ENCODE measurements at places on chromosomes 2 and 18.

DNA sequence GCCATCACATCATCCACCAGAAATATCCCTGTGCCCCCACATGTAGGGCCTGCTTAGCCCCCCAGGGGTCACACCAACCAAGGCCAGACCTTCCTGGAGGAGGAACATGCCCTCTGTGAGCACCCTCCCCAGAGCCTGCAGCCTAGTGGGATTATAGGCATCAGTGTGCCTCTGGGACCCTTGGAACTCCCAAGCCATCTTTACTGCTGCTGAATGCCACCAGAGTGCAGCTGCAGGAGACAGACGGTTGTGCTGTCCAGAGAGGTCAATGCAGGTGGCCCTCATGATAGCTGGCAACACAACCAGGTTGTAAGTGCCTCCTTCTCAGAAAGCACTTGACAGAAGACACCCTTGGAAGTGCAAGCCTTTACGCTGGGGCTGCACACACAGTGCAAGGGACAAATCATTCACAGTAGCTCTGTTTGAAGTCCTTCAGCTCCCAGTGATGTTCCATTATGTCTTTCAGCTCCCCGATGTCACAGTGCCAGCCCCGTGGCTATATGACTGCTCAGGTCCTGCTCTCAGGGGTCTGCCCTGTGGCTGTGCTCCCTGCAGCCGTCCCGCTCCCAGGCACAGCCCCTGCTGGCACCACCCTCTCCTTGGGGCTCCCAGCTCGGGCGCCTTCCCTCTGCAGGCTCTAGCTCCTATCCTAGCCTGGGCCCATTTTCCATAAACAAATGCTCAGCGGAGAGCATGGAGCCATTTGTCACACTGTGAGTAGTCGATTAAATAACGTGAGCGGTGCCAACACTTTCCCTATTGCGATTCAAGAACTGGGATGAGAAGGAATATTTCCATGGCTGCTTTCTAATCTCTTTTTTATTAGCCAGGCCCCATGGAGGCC lies 65.1 kb downstream of the EDAR start:
- no peak for DNase-seq

DNA sequence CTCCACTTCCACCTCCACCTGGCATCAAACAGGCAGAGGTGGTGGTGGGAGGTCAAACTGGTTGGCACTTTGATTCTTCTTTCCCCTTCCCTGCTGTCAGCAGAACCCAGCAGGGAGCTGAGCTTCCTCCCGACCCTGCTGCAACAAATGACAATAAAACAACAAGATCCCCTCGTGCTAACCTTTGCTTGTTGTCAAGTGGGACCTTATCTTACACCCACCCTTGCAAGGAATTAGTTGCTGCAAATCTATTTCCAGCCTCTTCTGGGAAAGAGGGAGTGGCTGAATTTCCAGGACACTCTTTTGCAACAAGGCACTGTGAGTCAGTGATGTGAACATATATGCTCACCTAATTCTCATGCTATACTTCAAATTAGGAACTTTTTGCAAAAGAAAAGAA lies 655.1 kb downstream of the DSC3 start:
- no peak for DNase-seq

- DNase-seq = no peak
These were observed 61.7 kb upstream of the EPC2 start for GRCh38 chr2:148582679-148583511.

DNA sequence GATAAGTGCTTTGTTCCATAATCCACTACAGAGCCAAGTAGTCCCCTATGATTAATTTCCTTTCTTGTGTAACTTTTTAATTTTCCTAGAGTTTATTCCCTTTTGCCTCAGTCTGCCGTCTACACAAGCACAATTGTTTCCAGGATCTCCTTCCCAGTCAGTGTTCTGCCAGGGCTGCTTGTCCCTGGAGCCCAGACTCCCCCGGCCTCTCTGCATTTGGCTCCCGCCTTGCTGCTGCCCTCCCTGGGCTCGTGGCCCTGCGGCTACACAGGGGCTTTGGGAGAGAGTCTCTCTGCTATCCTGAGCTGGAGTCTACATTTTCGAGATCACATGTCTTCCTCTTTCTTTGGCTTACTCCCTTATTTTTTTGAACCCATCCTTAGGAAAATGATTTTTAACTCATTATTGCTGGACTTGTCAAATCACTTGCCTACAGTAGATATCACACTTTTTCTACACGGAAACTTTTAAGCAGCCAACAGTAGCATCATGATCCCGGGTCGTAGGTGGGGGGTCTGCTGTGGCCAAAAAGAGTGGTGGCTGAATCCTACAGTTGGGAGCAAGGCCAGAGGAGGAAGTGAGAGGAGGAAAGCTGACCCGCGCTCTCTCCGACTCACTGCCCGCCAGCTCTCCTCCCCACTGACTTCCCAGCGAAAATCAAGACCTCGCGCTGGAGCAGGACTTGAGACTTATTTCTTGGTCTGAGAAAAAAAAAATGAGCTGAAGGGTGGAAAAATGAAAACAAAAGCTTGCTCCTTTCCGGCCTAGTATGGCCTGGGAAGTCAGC lies 9.4 kb downstream of the FBLN7 start:
- DNase-seq = no peak

- DNase-seq = peak; percentile 12
These were observed 118.0 kb upstream of the MSTN start for GRCh38 chr2:190180313-190181122.

DNA sequence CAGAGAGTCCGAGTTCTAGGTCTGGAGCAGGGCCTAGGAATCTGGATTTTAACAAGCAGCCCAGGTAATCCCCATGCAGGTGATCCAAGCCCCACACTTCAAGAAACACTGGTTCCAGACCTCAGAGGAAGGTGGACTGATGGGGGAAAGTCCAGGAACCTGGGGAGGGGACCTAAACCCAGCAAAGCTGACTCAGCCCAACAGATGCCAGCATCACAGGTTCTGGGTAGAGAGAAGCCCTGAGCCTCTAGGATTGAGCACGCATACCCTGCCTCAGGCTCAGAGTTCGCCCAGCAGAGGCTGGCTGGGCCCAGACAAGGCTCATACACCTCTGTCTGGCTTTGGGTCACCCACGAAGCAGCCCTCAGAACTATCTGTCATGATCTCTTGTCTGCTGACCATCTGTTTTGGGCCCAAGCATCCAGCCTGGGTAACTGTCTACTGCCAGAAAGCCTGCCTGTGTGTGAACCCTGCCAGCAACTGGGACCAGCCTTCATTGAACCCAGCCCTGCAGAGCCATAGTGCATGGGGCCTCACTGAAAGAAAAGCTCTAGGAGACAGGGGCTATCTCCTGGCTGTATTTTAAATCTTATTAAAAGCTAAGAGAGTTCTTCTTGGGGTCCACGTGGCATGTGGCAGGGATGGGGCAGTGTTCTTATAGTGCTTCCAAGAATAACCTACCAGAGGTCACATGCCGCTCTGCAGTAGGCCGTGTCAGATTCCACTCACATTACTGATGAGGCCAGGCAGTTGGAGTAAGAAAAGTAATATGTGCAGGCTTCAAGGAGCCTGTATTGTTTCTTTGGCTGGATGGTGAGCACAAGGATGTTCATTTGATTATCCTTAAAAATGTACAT lies 7.4 kb downstream of the TMEM127 start:
- no peak for DNase-seq

DNA sequence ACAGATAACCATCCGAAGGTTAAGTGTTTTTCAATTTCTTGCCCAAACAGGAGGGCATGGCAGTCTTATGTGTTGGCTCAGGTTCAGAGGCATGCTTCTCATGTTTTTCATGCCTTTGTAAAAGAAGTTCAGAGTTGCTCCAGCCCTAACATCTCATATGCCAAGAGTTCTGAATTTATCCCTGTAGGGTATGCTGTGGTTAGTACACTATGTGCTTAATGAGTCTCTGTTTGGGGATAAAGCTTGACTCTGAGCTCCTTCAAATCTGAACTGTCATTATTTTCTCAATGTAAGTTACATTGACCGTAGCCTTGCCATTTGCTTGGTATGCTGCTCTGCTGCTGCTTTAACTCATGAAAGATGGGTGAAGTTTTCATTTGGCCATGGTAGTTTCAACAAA lies 67.9 kb upstream of the PNPT1 start:
- no peak for DNase-seq

- DNase-seq = no peak
These were observed 74.5 kb downstream of the PIEZO2 start for GRCh38 chr18:11074889-11075288.

DNA sequence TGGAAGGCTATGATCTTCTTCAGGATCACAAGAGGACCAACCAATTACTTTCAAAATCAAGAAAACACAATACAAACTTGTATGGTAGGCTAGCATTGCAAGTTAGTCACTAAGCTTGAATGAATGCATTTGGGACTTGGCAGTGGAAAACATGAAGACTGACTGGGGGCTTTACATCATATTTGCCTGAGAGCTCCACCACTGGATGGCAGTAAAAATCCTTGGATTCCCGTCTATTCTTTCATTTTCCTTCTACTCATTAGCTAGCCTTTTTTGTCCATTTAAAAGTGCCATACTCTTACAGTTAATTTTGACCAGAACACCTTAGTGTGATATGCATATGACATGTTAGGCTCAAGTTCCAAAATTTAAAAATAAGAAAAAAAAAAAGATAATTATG lies 63.5 kb upstream of the RASGRP3 start:
- DNase-seq = no peak

DNA sequence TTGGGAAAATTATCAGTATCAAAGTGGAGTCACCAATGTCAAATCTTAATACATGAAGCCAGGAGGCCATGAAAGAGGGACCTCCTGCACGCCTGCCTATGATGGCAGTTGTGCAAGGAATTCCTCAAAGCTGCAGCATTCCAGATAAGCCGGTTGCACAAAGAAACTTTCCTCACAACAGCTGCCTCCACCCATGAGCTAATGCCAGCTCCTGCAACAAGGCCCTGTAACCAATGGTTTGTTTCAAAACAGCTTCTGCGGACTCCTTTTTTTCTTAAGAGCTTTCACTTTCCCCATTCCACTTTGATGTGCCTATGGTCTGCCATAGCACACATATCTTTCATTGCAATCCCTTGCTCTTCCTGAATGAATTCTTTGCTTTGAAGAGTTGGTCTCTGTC lies 22.4 kb downstream of the TMEM200C start:
- DNase-seq = no peak

- no peak for DNase-seq
These were observed 93.6 kb downstream of the SMAD7 start for GRCh38 chr18:48857023-48857694.

- DNase-seq = no peak
These were observed 615.8 kb downstream of the ARHGAP15 start for GRCh38 chr2:143745060-143745459.

GRCh38 chr2:239035997-239036731 lies 188.3 kb downstream of the TWIST2 start:
- DNase-seq = no peak

- no peak for DNase-seq
These were observed 56.4 kb upstream of the ST3GAL5 start for GRCh38 chr2:85945172-85945571.

- DNase-seq = no peak
These were observed 816.2 kb downstream of the TDRD15 start for GRCh38 chr2:21939967-21940366.

- DNase-seq = no peak
These were observed 1316.7 kb downstream of the LRP1B start for GRCh38 chr2:140814141-140814540.

GRCh38 chr2:13227578-13227977 lies 510.8 kb downstream of the TRIB2 start:
- DNase-seq = no peak

GRCh38 chr2:159457589-159457988 lies 158.8 kb downstream of the BAZ2B start:
- no peak for DNase-seq

DNA sequence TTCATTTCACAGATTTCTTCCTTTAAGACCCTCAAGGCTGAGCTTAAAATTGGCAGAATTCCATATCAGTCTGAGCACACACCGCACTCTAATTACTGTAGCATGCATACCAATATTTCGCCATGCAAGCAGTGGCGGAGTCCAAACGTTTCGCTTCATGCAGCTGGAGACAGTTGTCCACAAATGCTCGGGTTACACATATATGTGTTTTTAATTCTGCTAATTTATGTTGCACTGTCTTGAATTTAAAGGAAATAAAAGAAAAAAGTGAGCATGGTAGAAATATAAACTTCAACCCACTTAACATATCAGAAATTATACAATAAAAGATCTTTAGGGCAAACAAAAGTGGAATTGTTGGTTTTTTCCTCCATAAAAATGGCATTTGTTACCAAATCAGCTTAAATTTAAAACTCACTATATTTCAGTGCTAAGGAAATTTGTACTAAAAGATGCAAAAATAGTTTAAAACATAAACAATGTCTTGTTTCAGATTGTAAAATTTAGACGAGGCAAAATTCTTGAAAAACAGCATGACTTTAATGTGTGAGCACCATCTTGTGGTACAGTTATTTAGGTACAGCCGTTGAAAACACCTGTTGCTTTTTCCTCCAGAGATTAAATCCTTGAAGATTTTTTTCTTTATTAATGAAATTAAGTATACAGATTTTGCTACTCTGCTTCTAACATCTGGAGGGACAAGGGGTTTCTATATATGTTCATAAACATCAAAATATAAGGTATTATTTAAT lies 24.1 kb upstream of the KANSL1L start:
- no peak for DNase-seq

DNA sequence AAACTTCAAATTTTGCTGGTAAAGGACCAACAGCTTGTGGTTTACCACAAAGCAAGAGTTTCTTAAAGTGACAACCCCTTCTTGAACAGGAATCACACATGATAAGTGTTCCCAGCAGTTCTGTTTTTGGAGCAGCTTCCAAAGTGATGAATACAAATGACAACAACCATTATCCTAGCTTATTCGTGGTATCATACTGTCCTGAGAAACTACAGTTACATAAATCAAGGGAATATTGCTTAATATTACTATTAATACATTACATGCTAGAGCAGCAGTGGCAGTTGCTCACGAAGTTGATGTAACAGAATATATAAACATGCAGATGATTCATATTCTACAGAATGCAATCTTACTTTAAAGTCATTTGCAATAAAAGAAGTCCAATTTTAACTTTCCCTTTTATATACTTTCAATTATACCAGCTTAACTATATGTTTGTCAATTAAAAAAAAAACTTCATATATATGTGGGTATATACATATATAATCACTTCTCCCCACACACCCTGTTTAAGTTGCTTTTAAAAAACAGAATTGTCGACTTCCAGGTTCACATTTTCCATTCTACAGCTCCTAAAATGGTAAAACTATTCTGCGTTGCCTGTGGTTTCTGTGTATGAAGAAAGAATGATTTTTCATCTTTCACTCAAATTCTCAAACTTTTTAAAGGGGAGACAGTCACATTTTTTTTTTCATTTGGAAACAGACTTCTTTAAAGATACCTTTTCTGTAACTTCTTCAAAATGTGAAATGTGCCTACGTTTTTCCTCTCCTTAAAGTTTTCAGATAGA lies 713.6 kb downstream of the TDRD15 start:
- no peak for DNase-seq

DNA sequence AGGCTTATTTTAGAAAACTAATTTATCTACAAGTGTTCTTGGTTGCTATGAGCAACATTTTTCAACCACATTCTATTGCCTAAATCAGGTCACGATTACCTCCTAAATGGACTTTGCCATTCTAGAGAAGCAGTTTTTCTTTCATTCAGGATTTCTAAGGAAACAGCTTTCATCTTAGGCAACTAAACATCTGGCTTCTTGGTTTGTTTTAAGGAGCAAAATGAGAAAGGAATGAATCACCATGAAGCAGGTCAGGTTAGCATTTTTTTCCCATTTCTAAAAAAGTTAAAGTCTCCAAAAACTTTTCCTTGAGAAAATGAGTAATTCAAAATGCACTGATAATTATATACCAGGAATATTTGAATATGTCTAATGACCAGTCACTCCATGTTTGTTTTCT lies 114.8 kb downstream of the GAREM1 start:
- DNase-seq = no peak

- no peak for DNase-seq
These were observed 1723.5 kb upstream of the LRRTM1 start for GRCh38 chr2:82027921-82028615.
